Cerebellar cortex (tissue), 1 donor: ENCODE measurements at places on chromosomes 7 and 10.
A peak's percentile ranks its signal among the peaks of the same experiment; 100 is the strongest.

DNA sequence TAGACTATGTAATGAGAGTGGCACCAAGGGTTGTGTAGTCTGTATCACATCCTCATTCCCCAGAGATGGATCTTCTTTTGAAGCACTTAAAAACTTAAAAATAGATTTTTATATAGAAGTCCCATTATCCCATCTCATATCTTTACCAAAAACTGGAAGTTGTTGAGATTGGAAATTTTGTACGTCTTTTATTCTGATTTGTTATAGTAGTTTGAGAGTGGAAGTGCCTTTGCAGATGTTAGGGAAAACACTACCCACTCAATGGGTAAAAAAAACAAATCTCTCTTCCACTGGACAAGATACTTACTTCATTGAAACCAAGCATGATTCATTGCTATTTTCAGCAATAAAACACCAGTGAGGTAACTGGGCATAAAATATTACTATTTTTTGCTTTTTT lies 184.4 kb downstream of the MACC1 start:
- no peak for DNase-seq

DNA sequence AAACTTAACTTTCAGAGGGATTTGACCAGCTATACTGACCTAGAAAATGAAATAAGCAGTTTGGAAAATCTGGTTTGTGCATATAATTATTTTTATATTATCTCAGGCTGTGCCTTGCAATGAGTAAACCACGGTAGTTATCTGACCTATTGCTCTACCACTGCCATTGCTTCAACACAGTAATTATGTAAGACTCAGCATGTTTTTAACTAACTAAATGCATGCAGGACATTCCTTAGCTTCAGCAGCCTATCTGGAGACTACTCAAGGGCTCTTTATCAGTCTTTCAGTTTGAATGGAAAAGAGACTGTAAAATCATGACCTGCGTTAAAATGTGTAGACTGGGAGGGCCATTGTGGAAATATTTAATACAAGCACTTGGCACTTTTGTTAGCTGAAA lies 22.5 kb downstream of the CHN2 start:
- peak; percentile 62 for DNase-seq

GRCh38 chr7:156975620-156976019 lies 26.1 kb downstream of the NOM1 start:
- no peak for DNase-seq

GRCh38 chr7:38294926-38295325 lies 21.5 kb upstream of the TARP start:
- DNase-seq, result no peak

DNA sequence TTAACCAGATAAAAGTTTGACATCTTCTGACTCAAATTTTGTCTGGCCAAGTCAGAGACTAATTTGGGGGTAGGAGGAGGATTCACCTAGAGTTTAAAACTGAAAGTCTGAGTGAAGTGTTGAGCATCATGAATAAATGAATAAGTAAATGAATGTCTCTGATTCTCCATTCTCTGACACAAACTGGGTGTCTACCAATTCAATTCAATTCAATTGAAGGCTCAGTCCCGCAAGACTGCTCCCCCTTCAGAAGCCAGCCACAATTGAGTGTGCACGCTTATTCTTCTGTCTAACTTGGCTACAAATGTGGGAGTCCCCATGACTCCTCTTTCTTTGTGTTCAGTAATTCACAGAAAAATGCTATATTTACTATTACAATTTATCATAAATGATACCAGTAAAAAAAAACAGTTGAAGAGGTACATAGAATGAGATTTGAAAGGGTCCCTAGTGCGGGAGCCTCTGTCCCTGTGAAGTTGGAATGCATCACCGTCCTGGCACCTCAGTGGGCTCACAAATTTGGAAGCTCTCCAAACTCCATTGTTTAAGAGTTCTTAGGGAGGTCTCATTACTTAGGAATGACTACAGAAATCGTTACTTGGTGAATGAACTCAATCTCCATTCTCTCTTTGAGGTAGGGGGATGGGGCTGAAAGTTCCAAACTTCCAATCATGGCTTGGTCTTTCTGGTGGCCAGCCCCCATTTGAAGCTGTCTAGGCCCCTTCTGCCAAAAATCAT lies 243.7 kb upstream of the PHYHIPL start:
- DNase-seq, result no peak

- no peak for DNase-seq
Observed at GRCh38 chr7:89908736-89909135, 245.5 kb upstream of the STEAP1 start.

GRCh38 chr7:47458057-47458456 lies 123.9 kb downstream of the TNS3 start:
- DNase-seq, result no peak

- DNase-seq, result no peak
Observed at GRCh38 chr7:31835471-31835870, 148.5 kb downstream of the PPP1R17 start.

DNA sequence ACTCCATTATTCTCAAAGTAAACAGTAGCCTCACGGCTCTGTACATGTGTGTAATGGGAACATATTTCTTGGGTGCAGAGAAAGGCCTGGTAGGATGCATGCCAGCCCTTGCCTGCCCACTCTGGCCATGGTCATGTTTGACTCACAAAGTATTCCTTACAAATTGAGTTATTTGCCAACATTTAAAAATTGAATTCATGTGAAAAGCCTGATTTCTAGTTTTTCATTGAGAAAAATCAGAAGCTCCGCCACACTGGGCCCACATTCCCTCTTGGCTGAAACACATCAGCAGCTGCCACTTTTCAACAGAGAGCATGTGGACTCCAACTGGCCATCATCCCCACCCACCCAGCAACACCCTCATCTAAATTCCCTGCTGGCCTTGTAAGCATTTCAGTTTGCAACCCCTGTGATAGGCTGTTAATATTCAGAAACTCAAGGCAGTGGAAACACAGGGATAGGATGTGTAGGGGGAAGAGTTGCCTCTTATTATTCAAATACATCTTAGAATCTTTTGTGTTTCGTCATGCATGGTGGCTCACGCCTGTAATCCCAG lies 40.9 kb downstream of the CDH23 start:
- peak; percentile 50 for DNase-seq

GRCh38 chr7:139231513-139232376 lies 708 bp downstream of the UBN2 start:
- peak; percentile 14 for DNase-seq

GRCh38 chr7:664997-665735 lies 61.3 kb upstream of the DNAAF5 start:
- peak; percentile 28 for DNase-seq

GRCh38 chr10:76736815-76737618 lies 900.6 kb downstream of the KCNMA1 start:
- no peak for DNase-seq

DNA sequence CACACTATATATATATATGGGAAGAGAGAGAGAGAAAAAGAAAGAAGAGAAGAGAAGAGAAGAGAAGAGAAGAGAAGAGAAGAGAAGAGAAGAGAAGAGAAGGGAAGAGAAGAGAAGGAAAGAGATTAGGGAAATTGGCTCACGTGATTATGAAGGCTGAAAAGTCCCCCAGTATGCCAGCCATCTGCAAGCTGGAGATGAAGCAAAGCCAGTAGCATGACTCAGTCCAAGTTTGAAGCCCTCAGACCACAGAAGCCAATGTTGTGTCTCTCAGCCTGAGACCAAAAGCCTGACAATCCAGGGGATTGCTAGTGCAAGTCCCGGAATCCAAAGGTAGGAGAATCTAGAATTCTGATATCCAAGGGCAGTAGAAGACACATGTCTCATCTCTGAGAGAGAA lies 206.3 kb upstream of the PRSS1 start:
- DNase-seq, result no peak

GRCh38 chr7:85833066-85833465 lies 646.2 kb upstream of the SEMA3D start:
- no peak for DNase-seq

DNA sequence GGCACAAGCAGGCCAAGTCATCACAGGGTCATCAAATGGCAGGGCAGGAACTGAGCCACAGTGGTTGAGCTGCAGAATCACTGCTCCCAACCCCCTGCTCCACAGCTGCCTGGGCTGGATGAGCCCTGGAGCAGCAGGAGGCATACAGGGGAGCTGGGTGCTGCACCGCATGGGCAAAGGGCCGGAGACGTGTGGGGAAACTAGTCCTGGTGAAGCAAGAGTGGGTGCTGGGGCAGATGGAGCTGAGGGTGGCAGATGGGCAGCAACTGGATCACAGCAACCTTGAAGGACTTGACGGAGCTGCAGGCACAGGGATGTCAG lies 16.0 kb upstream of the VOPP1 start:
- DNase-seq, result no peak

DNA sequence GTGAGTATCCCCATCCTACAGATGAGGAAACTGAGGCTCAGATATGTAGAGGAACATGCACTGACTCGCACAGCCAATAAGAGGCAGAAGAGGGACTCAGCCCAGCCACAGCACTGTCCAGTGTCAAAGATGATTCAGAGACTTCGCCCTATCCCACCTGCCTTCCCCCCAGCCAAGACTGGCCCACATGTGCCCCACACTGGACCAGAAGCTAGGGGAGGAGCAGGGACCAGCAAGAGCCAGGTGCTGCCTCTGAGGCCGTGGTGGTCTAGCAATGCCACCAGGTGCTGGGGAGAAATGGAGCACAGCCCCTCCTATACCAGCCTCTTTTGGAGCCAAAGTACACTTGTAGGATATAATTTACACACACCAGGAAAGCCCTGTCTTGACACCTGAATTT lies 22.3 kb downstream of the GRID1 start:
- DNase-seq, result no peak
